ENCODE measurements at places on chromosomes 7 and 10. TPM values are rescaled to one million over a fixed set of nuclear protein-coding genes. Genes with fewer than 3 reads are reported as not detected.

DNA sequence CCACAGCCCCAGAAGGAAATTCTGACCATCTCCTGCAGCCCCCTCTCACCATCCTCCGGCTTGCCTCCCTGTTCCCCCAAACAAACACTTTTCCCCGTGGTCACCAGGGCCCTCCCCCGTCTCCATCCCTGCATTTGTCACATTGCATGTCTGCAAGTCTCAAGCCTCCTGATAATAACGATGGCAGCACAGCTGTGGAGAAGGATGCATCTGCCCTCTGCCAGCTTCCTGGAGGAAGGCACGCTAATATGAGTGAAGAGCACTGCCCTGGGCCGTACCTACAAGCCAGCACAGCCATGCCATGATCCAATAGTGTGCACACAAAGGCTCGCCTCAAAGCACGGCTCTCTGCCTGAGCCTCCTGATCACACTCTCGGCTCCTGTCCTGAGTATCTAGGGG, 98.5 kb downstream of the SLIT1 start:
- DNase-seq, result no peak

GRCh38 chr7:17558135-17558534, 259.7 kb downstream of the AHR start:
- DNase-seq, result no peak

DNA sequence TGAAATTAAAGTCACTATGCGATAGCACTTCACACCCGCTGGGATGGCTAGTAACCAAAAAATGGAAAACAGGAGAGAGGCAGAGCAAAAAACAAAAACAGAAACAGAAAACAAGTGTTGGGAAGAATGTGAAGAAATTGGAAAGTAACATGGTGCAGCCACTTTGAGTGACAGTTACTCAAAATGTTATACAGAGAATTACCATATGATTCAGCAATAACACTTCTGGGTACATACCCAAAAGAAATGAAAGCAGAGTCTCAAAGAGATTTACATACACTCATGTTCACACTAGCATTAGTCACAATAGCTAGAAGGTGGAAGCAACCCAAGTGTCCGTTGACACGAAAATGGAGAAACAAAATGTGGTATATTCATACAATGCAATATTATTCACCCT, 88.6 kb upstream of the KCNIP2 start:
- no peak for DNase-seq

DNA sequence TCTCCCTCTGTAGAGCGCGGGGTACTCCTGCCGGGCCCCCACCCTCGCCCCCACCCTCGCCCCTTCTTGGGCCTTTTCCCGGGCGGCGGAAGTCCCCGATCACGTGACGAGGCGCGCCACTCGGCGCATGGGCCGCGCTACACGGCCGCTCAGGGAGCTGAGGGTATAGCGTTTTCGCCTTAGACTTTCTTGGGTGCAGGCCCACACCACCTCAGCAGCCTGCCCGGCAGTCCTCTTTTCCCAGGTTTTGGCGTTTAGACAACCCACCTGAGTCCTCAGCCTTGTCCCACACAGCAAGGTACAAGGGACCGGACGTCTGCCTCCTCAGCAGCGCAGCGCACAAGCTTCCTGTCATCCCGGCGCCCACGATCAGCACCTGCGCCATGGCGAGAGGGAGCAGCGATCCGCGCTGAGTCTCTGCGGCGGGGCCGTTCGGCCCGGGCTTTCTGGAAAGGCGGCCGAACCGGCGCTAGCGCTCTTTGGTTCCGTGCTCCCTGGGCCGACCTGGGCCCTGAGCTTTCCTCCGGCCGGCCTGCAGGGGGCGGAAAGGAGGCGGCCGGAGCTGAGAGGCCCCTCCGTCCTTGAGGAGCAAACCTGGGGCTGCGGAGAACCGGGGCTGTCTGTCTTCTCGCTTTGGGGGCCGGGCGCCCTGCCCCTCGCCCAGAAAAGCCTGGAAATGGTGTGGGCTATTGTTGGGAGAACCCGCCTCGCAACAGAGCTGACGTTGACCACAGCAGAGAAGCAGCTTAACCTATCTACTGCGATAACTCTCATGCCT, at the start of gene RNLS:
Gene RNLS, minus strand, starts transcription at position 513 of the 778 bp plus-strand sequence.
- DNase-seq, result peak; percentile 75

DNA sequence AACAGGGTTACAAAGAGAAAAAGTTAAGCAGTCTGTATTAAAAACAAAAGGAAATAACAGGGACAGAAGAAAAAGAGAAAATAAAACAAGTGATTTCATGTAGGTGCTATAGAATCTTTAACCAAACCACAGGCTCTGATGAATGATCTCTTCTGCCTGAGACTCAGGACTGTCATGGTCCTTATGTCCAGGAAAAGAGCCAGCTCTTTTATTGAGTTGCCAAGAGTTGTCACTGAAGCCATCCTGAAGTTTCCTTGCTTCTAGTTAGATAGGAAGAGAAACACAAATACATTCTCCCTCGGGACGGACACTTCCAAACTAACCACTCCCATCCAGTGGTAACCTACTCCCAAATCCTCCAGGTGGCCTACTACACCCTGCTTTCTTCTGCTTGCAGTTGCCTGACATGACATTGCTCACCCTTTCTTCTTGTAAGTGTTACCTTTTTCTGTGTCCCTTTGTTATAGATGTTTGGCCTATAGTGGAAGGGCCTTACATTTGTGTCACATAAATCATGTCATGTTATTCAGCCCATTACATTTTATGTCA, 346.7 kb downstream of the NRG3 start:
- no peak for DNase-seq

GRCh38 chr7:4460597-4460996, 221.5 kb upstream of the FOXK1 start:
- no peak for DNase-seq

- no peak for DNase-seq
Observed at GRCh38 chr7:95800787-95801186, 28.4 kb downstream of the DYNC1I1 start.

- no peak for DNase-seq
Observed at GRCh38 chr7:120171406-120171805, 101.6 kb upstream of the KCND2 start.

GRCh38 chr10:94239696-94240095, 123.0 kb downstream of the NOC3L start:
- DNase-seq, result no peak

DNA sequence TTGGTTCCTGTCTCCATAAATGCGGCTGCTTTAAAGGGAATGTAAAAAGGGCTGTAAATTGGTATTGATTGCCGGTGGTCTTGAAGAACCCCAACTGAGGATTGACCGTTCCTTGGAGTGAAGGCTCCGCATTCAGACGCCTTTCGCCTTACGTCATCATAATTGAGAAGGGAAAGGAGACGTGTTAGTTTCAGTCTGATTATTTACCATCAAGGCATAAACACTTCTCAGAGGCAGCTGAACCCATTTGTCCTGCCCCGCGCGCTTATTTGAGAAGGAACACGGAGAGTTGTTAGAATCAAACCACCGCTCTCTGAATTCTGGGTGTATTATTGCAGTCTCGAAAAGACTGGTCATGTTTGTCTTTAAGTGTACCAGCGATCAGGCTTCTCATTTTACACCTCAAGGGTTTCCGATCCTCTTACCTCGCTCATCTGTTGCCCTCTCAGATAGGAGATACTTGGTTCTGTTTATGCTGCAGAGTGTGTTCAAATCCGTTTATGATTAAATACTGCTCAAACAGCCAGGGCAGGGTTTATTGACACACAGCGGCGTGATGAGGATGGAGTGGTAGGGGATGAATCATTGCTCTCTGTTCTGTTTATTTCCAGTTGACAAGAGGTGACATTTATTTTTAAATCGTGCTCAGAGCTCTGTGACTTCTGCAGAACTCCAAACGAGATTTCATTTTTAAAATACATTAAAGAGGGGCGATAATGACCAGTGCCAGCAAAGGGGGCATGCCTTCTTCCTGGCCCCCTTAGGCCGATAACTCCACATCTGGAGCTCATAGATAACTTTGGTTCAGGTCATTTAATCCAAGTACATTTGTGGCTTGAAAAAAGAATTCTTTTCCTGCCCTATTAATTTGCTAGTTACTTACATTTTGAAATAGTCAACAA, 30.4 kb downstream of the FOXK1 start:
- DNase-seq, result no peak

DNA sequence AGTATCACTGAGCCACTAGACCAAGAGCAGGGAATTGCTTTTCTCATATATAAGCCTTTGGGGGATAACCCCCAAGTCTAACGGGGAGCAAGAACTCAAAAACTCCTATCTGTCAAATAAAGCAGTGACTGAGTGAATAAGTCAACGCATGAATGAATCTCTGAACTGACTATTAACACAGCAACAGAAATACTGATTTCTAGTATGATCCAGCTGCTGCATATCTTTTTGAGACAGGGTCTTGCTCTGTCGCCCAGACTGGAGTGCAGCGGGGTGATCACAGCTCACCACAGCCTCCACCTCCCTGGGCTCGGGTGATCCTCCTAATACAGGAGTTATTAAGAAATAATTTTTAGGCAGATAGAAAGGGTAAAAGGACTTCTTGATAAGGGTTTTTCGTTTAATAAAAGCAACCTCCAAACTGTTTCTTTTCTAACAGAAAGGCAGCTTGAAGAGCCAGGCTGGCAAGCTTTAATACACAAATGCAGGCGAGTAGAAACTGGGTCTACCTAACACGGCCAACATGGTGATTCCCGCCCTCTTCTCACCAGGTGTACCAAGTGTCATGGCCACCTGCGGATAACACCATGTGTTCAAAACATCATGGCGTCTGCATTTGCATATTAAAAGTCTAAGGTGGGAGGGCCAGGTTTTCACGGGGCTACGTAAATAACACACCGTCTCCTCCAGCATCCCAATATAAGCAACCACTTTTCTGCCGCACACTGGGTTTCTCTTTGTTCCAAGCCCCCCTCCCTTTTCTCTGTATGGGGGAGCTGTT, 631.9 kb downstream of the PARD3 start:
- DNase-seq, result no peak

GRCh38 chr10:124089859-124090258, 3.5 kb downstream of the CHST15 start:
- DNase-seq, result no peak

Gene MTURN
- 73.9 TPM for polyA plus RNA-seq

Gene LEP
- not detected for polyA plus RNA-seq

Measured in right lung (tissue), 10 donors.